ENCODE measurements at places on chromosomes 7 and 10. TPM values are rescaled to one million over a fixed set of nuclear protein-coding genes. Genes with fewer than 3 reads are reported as not detected.

Gene SPDYE1
- total RNA-seq = not detected

Gene SCRN1
- 87.4 TPM for total RNA-seq

Gene AGMO
- 0.32 TPM for total RNA-seq

Gene HIPK2
- 13.6 TPM for total RNA-seq

Gene DYDC2
- total RNA-seq = not detected

Gene TMEM209
- total RNA-seq = 23.5 TPM

Gene MCM10
- total RNA-seq = 4.1 TPM

Gene NPC1L1
- under 0.01 TPM for total RNA-seq

Gene WASHC2A
- total RNA-seq = 50.0 TPM

Gene STOX1
- 0.11 TPM for total RNA-seq

Gene SPDYE6
- not detected for total RNA-seq

Gene CTAGE6
- 3.4 TPM for total RNA-seq

Gene UCMA
- not detected for total RNA-seq

Gene SLC26A4
- total RNA-seq = 2.4 TPM

Gene SEMA3D
- total RNA-seq = 10.3 TPM

Gene LRRC17
- 1.6 TPM for total RNA-seq

Gene GNAT3
- total RNA-seq = not detected

Gene WDR86
- 9.0 TPM for total RNA-seq

Gene TACC2
- total RNA-seq = 14.1 TPM

Gene BTBD16
- not detected for total RNA-seq

Gene PLCE1
- total RNA-seq = 25.6 TPM

Gene SPRN
- total RNA-seq = 0.11 TPM

Gene EFCAB10
- 0.11 TPM for total RNA-seq

Gene SMKR1
- total RNA-seq = 1.0 TPM

Gene ATG9B
- not detected for total RNA-seq

Gene HOXA4
- 1.7 TPM for total RNA-seq

Gene POMZP3
- total RNA-seq = 8.2 TPM
